ENCODE measurements at places on chromosomes 13 and 19. TPM values are rescaled to one million over a fixed set of nuclear protein-coding genes. Genes with fewer than 3 reads are reported as not detected.

GRCh38 chr19:43759515-43759914 is 4.8 kb upstream of the SMG9 start:
- no peak for DNase-seq

LRRC63 gene
- total RNA-seq = 1.7 TPM

DNA sequence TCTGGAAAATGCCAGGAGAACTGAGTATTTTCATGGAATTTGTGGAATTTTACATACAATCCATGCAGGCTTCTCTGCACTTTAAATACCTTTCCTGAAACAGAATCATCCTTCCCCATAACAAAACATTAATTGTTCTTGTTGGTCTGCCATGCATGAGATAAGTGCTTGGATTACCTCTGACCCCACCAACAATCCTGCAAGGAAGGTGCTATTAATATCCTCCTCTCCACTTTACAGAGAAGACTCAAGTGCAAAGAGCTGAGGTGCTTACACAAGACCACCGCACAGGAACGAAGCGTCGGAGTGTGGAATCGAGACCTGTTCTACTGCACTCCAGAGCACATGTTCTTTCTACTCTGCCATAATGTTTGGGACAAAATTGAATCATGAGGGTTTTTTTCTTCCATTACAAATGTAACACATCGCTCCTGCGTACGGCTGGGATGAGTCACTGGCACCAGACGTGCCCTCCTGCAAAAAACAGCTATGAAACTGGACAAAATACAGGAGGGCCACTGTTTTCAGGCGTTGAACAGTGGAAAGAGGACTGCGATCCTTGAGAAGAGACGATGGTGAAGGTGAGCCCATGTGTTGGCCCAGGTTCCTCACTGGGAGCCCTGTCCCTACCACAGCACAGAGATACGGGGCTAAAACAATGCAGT is 12.9 kb upstream of the LRRC4B start:
- DNase-seq = no peak

GRCh38 chr19:10620786-10621185 is 4.6 kb upstream of the SLC44A2 start:
- no peak for DNase-seq

- DNase-seq = no peak
These were observed 2.3 kb upstream of the FCAR start for GRCh38 chr19:54871696-54872095.

Measured in cerebellum (tissue), 4 donors.